ENCODE measurements at places on chromosomes 1 and 21.

DNA sequence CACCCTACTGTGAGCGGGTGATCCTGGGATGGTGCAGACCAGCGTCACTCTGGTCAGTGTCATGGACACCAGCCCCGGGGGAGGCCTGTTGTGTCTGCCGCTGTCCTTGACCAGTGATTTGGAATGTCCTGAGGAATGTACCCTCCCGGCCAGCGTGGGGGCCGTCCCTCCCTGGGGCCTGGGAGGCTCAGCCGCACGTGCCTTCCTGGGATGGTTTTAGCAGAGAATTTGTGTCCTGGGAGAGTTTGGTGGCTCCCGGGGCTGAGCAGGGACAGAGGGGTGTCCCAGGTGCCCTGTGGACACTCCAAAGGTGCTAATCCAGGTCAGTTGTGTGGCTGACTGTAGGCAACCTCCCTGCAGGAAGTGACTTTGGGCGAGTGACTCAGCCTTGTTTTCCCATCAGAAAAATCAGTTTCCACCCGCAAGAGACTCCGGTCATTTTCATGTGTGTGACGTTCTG, 6.2 kb downstream of the ARHGEF16 start:
- DNase-seq: no peak

DNA sequence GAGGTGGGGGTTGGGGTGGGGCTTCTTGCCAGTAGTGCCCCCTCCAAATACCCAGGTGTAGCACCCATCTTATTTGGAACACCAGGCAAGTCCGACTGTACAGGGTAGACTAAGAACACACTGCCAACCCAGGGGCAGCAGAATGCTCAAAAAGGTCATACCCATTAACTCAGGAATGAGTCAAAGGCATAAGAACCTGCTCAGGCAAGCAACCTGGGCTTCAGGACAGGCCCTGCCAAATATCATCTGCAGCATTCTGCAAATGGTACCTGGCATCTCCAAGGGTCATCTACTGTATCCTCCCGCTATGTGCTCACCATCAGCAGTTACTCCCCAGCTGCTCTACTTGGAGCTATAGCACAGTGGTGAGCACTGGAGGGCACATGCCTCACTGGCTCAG, 19.4 kb downstream of the PEA15 start:
- no peak for DNase-seq

- DNase-seq: no peak
Measured at GRCh38 chr1:15168479-15168878, 14.9 kb downstream of the TMEM51 start.

DNA sequence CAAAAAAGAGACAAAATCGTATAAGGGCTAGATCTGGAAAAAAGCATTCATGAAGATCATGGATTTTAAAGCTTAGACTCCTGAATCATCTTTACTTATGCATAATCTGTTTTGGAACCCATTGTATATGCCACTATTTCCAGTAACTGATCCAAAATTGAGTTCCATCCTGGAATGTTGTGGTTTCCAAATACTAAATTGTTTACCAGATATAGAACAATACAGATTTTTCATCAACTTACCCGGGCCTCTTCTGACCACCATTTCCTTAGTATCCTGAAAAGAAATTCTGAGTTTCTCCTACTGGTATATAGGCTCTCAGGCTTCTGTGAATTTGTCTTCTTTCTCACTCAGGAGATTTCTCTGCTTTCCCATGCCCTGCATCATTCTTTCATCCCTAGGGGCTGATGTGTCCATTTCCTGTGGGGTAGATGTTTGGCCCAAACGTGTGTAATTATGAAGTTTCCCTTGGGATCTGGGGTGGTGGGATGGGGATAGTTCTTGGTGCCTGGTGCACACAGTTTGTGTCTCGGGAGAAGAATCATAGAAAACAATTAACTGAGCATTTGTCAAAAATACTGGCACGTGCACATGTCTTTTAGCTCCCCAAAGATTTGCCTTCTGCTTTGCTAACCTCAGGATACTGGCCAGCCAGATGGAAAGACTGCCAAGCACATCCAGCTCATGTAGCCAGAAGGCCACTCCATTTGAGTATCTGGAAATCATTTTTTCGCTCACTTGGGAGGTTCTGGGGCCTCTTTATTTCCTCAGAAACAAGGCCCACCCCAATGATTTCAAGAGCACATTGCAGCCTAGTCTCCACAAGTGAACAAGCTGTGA, 127.8 kb downstream of the NTMT2 start:
- no peak for DNase-seq

DNA sequence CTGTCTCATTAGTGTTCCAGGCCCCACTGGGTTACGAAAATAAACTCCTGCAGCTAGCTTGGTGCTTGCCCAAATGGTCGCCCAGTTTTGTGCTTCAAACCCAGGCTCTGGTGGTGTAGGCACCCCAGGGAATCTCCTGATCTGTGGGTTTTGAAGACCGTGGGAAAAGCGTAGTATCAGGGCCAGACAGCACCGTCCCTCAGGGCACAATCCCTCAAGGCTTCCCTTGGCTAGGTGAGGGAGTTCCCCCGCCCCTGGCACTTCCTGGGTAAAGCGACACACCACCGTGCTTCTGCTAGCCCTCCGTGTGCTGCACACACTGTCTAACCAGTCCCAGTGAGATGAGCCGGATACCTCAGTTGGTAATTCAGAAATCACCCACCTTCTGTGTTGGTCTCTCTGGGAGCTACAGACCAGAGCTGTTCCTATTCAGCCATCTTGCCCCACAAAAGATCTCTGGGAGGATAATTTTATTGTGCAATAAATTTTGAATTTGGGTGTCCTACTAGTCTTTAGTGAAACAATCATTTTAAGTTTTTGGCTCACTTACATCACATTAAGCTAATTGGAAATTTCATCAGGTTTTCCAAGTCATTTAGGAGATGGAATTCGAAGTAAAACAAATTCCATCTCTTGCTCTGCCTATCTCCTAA, 9.4 kb upstream of the SLC25A24 start:
- no peak for DNase-seq

GRCh38 chr1:67639361-67639760, 45.6 kb upstream of the GADD45A start:
- DNase-seq: no peak

GRCh38 chr1:147337040-147337630, 94.7 kb downstream of the CHD1L start:
- DNase-seq: no peak

- DNase-seq: no peak
Measured at GRCh38 chr1:161082996-161083747, 6.2 kb downstream of the NECTIN4 start.

- no peak for DNase-seq
Measured at GRCh38 chr1:196462086-196462485, 146.2 kb downstream of the KCNT2 start.

DNA sequence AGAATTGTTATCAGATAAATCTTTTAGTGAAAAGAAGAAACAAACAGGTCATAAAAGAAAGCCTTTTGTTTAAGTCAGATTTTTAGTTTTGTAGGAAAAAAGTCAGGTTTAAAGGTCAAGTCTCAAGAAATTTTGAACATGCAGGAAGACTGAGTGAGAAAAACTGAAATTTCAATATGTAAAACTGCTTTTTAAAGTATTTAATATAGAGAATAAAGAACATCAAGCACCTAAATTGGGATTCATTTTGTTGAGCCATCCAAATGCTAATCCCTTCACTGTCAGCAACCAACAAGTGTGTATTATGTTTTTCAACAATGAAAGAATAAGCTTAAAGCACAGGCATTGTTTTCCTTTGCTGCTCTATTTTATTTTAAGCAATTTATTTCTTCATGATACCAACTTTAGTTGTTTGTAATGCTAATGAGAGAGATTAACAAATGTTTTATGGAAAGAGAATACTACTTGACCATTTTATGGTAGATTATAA, 114.9 kb upstream of the SERTAD4 start:
- DNase-seq: no peak

- no peak for DNase-seq
Measured at GRCh38 chr1:183733715-183734114, 71.2 kb upstream of the RGL1 start.

DNA sequence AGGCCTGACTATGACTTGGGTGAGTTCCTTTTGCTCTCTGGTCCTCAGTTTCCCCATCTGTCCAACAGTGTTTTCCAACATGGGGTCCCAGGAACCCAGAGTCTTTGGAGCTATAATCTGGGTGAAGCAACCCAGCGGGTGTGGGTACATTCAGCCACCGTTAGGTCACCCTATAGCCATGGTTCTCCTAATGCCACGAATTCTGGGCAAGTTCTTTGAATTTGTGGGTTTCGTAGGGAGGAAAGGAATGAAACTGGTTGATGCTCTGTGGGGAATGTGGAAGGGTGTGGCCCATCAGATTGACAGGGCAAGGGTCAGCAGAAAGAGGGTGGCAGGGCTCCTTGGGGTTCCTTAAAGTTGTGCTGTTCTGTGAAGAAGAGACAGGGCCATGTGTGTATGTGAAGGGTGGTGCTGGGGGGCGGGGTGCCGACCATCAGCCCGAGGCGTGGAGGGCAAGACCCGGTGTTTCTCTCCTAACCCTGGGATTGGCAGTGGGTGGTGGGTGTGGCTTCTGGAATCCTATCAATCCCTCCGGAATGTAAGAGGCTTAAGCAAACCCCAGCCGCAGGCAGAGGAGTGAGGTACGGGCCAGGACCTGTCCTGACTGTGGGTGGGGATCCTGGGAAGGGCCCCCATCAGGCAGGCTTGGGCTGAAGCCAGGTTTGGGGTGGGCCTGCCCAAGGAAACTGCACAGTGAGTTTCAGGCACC, 35.5 kb upstream of the ZNF362 start:
- no peak for DNase-seq

DNA sequence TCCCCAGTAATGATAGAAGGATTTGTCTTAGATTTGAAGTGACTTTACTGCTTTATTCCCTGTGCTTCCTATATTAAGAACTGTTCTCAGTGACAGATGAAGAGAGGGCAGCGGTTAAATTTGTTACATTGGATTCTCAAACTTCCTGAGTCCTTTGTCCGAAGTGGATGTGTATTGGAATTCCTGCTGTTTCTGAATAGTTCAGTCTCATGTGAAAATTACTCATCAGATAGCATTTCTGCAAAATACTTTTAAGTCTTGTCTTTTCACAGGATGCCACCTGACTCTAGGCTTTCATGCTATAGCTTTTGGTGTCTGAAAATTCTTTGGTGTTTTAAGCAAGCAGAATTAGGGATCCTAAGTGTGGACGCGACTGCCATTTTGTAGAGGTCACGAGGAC, 83.6 kb downstream of the PRDM2 start:
- DNase-seq: no peak

DNA sequence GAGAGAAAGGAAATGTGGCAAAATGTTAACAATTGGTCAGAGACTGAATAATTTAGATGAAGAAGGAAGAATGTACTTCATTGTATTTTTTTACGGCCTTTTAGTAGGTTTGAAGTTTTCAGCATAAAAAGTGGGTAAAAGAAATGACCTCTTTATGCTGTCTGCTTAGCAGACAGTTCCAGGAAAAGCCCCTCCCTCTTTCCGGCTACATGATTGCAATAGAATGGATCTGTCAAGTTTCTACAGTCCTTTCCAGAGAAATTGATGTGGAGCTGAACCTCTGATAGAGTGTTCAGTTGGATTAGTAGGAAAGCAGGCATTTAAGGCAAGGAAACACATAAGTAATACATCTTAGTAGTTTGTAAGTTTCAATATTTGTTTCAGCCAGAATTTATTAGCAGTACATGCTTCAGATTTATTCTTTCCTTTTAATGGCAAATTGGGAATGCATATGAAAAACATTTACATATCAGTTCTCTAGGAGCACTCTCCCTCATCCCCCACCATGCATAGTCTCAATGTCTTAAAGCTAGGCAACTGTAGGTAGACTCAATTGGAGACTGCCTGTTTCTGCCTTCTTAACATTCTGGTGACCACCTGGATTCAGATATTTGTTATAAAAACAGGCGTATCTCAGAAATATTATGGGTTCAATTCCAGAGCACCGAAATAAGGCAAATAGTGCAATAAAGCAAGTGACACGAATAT, 36.4 kb downstream of the HS2ST1 start:
- no peak for DNase-seq

DNA sequence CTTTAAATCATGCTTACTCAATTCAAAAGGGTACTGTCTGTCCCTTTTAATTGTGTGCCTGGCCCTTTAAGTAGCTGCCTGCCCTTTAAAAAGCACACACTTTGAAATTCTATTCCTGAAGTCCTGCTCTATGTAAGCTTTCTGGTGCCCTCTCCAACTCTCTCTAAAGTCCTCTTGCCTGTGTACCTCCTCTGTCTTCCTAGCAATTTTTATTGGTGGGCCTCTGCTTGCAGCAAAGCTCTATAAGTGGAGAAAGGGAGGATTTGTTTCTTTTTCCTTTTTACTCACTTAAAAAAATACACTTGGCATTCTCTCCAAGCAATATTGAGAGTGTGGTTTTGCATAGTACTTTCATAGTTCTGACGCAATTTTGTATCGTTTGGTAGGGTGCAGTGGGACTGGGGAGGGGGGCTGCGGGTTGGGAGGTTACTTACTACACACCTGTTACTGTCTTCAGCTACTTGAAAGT, 135.4 kb downstream of the LMO4 start:
- no peak for DNase-seq

GRCh38 chr1:245986404-245987218, 520.5 kb downstream of the SMYD3 start:
- no peak for DNase-seq

GRCh38 chr1:174158767-174159251, 511 bp upstream of the RABGAP1L start:
- peak; percentile 64 for DNase-seq

- no peak for DNase-seq
Measured at GRCh38 chr1:26921126-26921539, 410 bp upstream of the NUDC start.

DNA sequence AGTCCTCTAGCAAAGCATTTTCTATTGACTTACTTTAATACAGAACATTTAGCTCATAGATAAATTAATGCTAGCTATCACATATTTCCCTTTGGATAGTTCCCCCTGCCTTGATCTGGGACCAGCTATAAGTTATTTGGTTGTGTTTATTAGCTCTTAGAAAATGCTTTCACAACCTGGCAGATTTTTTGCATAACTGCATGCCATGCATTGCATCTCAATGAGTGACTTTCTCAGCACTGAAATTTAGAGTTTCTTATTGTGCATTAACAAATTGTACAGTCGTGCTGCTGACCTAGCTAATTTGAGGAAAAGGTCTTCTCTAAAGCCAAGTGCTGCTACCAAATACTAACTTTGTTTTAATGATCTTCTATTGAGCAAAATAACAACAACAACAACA, 164.8 kb downstream of the PLPPR5 start:
- no peak for DNase-seq

- no peak for DNase-seq
Measured at GRCh38 chr1:19511116-19511515, 25.8 kb upstream of the CAPZB start.

- peak; percentile 70 for DNase-seq
Measured at GRCh38 chr1:111592389-111593361, 26.9 kb upstream of the RAP1A start.
